ENCODE measurements at places on chromosomes 3 and 15.

DNA sequence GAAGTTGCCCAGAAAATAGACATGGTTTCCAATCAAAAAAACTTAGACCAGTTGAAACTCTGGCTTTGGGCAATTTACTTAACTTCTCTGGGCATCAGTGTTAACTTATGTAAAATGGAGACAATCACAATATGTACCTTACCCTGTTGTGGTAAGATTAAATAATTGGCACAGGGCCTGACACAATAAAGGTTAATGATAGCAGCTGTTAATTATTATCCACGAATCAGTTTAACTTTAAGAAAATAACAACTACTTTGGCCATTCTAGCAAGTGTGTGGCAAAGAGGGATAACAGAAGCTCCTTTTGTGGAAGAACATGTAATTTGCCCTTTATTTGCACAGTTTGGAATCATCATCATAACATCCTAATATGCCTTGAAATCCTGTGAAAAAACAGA is 787.6 kb downstream of the FHIT start:
- DNase-seq, result no peak

DNA sequence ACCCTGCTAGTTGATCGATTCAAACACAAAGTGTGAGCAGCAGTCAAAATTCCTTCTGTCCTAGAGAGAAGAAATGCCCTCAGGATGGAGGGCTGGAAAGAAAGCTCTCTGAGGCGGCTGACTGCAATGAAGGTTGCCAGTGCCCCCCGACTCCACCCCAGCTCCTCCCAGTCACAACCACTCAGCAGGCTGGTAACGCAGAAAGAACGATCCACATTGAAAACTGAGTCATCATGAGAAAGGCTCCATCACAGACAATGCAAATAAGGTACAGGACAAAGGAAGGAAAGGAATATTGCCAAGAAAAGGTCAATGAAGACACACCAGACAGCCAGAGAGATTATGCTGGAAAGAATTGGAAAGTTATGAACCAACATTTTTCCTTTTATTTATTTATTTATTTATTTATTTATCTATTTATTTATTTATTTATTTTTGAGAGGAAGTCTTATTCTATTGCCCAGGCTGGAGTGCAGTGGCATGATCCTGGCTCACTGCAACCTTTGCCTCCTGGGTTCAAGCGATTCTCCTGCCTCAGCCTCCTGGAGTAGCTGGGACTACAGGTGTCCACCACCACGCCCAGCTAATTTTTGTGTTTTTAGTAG is 17.4 kb upstream of the VGLL4 start:
- DNase-seq, result no peak

DNA sequence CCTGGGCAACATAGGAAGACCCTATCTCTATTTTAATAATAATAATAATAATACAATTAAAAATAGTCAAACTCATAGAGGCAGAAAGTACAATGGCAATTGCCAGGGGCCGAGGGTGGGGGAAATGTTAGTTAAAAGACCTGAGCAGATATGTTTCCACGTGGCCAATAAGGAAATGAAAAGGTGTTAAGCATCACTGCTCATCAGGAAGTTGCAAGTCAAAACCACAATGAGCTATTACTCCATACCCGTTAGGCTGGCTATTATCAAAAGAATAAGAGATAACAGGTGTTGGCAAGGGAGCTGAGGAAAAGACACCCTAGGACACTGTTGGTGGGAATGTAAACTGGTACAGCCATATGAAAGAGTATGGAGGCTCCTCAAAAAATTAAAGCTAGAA is 60.4 kb upstream of the PRSS50 start:
- no peak for DNase-seq

DNA sequence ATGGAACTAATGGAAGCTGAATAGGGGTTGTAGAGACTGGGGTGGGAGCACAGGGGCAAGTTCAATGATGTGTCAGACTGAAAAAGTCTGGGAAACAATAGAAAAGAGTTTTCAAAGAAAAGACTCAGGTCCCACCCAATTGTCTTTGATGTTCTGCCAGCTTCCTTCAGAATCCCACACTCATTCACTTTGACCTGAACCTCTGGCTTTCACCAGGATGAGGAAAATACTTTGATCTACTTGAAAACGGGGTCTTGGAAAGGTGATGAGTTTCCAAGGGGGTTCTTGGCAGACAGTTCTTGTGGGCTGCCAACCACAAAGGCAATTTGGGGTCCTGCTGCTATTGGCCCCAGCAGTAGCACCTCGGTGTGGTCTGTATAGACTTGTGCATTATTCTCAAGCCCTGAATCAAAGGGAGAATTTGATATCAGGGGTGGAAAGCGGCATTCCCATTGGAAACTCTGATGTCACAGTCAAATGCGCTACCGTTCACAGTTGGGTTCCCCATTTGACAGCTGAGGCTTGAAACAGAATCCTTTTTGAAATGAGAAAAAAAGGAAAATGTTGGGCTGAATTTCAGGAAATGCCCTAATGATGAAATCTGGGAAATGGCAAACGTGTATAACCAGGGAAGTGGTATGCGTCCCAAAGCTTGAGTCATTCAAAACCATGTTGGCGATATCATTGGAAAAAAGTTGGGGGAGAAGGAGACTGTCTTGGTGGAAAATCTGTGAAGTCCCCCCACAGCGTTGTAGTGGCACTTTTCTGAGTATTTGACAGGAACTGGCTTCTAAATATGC is 229.2 kb upstream of the LRTM1 start:
- DNase-seq, result no peak

DNA sequence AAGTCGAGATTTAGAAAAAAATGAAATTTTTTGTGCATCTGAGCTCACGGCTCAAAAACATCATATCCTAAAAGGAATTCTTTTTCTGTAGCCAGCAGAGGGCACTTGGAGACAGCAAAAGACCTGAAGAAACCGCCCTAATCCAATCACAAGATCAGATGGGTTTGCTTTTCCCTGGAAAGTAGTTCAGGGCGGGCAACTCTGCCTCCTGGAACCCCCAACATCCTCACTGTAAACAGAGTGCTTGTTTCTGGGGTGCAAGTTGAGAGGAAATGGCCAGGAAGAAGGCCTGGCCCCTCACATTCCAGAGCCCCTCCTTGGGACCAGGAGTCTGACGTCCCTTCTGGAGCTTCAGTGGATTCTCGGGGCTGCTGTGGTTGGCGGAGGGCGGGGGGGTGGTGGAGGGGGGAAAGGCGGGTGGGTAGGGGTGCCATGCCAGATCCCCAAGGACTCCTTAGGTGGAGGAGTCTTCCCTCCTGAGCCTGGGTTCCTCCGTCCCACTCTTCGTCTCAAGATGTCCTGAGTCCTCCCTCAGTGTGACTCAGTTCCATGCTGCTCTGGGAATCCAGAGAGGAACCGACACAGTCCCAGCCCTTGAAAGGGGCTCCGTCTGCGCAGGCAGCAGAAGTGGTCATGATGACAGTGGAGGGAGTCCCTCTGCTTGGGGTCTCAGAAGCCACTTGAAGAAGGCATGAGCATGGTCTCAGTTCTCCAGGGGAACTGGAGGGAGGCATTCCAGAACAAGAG is 35.9 kb downstream of the CCK start:
- no peak for DNase-seq

- DNase-seq, result no peak
Measured at GRCh38 chr15:40251486-40252140, 12.8 kb downstream of the PAK6 start.

DNA sequence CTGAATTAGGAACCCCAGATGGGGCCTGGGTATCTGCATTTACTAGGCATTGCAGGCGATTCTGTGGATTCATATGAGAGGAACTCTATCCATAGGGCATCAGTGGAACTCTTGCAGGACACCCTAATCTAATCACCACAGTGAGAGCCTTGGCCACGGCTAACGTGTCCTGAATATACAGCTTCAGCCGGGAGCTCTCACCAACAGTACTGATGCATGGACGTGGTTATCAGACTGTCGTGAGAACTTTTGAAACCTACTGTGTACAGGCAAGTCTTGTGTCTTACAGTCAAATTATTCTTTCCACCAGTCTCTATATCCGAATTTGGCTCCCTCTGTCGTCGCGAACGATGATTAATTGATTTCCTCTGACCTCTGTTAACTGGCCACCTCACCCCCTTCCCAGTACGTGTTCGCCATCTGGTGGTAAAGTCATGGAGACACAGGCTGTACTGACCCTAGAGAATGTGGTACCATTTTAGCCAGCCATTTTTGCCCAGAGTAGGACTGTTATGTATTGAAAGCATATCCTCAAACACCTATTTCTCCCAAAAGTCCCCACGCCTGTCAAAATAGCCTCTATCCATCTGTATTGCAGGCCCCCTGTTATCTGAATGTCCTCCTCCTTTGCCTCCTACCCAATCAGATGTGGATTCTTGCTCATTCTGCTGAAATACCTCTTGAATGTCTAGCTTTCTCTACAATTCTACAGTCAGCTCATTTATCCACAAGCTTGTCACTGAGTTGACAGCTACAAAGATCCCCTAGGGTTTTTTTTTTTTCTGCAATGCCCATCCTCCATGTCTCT is 39.7 kb downstream of the GLDN start:
- no peak for DNase-seq

DNA sequence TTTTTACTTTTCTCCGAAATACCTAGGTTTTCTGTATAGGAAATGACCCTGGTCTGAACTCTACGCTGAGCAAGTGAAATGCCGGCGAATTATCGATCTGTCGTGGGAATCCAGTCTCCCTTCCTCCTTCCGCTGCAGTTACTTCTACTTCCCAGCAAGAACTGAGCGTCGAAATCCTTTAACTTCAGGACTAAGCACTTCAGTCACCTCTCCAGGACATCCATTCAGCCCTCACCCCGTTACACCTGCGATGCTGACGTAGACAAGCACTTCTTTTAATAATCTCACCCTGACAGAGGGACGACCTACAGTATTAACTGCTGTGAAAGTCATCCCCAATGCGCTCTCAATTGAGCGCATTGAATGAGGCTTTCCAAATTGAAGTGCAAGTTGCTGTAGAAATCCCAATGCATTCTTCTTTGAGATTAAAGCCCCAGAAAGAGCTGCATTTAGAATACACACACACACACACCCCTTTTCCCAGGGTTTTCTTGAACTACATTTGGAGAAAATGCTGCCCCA is 1.3 kb downstream of the TOP2B start:
- no peak for DNase-seq

- no peak for DNase-seq
Measured at GRCh38 chr3:147937891-147938290, 528.7 kb downstream of the ZIC1 start.

- no peak for DNase-seq
Measured at GRCh38 chr3:103499132-103499900, 1064.5 kb downstream of the ZPLD1 start.

- no peak for DNase-seq
Measured at GRCh38 chr15:39391230-39391629, 189.6 kb upstream of the THBS1 start.

DNA sequence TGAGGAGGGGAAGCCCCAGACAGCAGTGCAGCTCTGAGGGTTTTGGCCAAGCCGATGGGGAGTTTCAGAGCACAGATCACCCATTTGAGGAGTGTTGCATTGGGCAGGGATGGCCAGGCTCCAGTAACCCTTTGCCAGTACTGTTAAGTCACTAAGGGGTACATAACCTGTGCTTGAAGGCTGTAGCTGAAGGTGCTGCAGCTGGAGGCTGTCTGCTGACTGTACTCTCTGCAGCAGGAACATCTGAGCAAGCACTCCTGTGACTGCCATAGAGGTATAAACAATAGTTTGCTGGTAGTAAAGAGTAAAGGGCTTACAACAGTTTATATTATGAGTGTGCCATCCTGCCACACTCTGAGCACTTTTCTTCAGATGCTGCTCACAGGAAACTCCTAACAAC is 297.8 kb downstream of the EPHA3 start:
- DNase-seq, result no peak

GRCh38 chr15:42918047-42918446 is 2.5 kb downstream of the TTBK2 start:
- no peak for DNase-seq

DNA sequence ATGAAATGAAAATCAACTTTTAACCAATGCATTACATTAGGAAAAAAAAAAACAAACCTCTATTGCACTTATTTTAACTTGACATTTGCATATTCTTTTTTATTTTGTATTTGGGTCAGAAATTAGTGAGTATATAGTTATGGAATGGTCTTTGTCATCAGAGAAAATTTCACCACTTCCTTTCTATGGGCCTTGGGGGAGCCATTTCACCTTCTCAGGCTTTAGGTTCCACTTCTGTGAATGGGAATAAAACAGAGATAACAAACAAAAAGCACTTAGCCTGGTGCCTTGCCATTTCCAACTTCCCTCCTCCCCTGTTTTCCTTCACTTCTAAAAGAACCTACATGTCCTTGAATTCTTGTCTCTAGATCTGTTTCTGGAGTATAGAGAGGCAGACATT is 168.0 kb upstream of the STT3B start:
- no peak for DNase-seq

DNA sequence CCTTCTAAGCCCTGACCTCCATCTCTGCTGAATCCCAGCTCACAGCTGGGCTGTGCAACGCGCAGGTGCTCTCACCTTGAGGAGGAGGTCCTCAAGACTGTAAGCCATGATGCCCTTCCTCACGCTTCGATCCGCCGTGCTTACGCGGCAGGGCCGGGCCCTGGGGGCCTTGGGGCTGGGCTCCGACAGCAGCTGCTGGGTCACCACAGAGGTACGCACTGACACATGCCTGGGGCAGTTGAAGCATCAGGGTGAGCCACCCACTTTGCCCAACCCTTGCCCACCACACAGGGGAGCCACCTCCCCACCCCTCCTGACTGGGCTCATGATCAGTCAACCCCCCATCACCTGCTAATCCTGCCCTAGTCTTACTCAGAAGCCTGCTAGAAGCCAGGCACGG is 3.1 kb downstream of the CIDEC start:
- no peak for DNase-seq

DNA sequence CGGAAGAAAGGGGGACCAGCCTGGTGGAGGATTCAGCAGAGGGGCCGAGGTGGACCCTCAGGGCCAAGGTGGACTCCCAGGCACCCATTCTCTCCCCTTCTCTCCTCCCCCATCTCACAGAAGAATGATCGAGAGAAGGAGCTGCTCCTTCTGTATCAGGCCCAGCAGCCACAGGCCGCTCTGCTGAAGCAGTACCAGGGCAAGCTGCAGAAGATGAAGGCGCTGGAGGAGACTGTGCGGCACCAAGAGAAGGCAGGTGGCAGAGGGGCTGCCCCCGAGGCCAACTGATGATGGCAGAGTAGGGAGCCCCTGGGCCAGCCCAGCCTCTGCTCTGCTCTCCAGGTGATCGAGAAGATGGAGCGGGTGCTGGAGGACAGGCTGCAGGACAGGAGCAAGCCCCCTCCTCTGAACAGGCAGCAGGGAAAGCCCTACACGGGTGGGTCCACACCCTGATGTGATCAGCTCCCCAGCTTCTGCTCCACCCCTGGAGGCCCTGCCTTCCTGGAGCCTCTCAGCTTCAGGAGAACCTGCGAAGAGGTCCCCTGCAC is 36.5 kb downstream of the CYP11A1 start:
- no peak for DNase-seq

GRCh38 chr3:49807431-49808114 is 4.5 kb downstream of the INKA1 start:
- DNase-seq, result no peak

- no peak for DNase-seq
Measured at GRCh38 chr3:177536873-177537272, 339.6 kb upstream of the TBL1XR1 start.
